ENCODE measurements at places on chromosomes 1 and 21. TPM values are rescaled to one million over a fixed set of nuclear protein-coding genes. Genes with fewer than 3 reads are reported as not detected.

RAB29 gene
- 10.6 TPM for total RNA-seq

TRPM2 gene
- total RNA-seq, result 2.3 TPM

CFHR3 gene
- total RNA-seq, result not detected

OR6K6 gene
- not detected for total RNA-seq

SPRR2G gene
- total RNA-seq, result 60.9 TPM

- no peak for DNase-seq
Observed at GRCh38 chr1:214847071-214847810, 235.3 kb upstream of the KCNK2 start.

- no peak for DNase-seq
Observed at GRCh38 chr1:47323599-47324031, 9.7 kb upstream of the STIL start.

DNA sequence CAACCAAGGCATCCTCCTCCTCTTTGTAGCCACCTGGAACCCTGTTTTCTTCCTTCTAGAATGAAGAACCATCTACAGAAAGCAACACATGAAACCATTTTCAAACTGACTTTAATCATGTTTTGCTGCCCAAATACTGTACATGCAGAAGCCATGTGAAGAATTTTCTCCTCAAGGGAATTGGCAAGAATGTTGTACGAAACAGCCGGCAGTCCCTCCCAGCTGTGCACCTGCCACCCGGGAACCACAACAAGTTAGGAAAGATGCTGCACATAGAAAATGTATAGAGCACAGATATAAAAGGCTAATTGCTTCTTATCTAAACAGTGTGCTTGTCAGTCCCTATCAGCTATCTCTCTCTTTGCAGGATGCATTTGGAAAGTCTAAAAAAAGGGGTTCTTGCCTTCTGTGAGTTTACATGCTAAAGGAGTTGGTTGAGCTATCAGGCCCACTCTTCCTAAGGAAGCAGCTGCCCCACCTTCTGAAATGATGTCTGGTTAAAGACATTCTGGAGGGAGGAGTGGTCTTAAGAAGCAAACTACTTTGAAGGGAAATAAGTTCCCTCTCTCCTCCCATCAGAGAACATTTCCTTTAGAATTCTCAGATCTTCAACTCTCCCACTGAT is 44.8 kb downstream of the RIMS3 start:
- no peak for DNase-seq

DNA sequence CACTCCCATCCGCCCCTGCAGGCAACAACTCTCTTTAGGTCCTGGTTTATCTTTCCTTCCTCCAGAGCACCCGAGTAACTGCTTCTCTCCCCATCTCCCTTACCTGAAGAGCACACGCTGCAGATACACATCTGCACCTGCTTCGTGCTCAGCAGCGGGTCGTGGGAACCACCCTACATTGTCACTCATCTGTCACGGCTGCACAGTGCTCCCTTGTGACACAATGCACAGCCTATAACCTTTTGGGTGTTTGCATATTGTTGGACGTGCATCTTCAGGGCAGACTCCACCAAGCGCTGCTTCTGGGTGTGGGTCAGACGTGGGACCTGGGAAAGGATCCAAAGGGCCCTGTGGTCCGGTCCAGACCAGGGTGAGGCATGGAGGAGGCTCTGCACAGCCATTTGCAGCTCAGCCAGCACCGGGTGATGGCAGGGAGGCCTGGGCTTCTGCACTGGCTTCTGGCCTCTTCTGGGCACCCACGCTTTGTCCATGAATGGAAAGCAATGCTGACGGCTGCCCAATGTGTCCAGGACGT is 42.5 kb downstream of the WDR4 start:
- no peak for DNase-seq

GRCh38 chr1:158022554-158023312 is 29.3 kb downstream of the KIRREL1 start:
- DNase-seq, result no peak

GRCh38 chr1:187624812-187625545 is 796.2 kb downstream of the PLA2G4A start:
- no peak for DNase-seq

- no peak for DNase-seq
Observed at GRCh38 chr1:41622859-41623732, 138.6 kb upstream of the EDN2 start.

- DNase-seq, result no peak
Observed at GRCh38 chr1:151325231-151325630, 2.0 kb downstream of the PI4KB start.

- no peak for DNase-seq
Observed at GRCh38 chr1:107162745-107163144, 21.9 kb downstream of the NTNG1 start.

GRCh38 chr1:56029319-56030003 is 549.9 kb downstream of the PLPP3 start:
- DNase-seq, result no peak

- no peak for DNase-seq
Observed at GRCh38 chr1:151265446-151266236, 11.1 kb downstream of the PSMD4 start.

- DNase-seq, result no peak
Observed at GRCh38 chr1:84525779-84526178, 19.4 kb upstream of the GNG5 start.

- no peak for DNase-seq
Observed at GRCh38 chr1:208825300-208825699, 581.1 kb upstream of the PLXNA2 start.

DNA sequence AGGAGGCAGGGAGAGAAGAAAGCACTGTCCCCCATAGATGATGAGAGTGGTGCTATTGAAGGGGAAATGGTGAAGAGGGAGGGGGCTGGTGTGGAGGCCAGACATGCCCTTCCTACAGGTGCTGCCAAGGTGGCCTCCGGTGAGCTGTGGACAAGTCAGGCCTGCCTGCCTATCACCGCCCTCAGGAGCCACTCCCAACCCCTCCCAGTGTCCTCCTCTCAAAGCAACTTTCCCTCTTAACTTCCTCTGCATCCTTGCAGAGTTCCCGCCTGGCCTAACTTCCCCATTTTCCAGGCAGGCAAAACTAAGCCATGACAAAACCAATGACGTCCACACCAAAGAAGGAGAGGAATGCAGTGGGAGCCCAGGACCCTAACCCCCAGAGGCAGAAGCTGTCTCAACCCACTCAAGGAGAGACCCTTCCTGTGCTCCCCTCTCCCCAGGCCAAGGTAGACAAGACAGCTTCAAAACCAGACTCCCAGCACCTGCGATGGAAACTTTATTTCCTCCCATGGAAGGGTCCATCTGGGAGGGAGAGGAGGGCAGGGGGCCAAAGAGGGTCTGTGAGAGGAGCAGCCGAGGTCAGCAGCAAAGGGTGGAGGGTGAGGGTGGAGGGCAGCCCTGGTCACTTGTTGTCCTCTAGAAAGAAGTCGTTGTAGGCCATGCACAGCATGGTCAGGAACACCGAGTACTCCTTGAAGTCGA is 1.0 kb upstream of the S100A6 start:
- peak; percentile 90 for DNase-seq

Measured in lower leg skin (tissue), 4 donors.